ENCODE measurements at places on chromosomes 12 and 14.

GRCh38 chr12:44436756-44437155 is 439.4 kb downstream of the NELL2 start:
- DNase-seq = no peak

DNA sequence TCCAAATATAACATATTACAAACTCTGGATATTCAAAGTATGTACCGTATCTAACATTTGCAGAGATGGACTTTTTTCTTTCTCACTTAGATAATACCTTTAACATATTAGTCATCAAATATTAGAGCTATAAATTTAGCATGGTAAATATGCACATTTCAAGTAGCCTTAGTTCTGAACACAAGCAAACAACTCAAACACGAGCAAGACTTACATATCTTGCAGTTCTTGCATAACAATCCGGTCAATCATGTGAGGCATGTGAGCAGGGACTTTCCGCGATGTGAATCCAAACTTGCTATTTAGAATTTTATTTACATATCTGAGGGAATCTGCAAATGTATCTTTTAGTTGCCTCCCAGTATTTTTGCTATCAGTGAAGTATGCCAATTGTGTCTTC is 22.1 kb upstream of the SYCP3 start:
- DNase-seq = no peak

DNA sequence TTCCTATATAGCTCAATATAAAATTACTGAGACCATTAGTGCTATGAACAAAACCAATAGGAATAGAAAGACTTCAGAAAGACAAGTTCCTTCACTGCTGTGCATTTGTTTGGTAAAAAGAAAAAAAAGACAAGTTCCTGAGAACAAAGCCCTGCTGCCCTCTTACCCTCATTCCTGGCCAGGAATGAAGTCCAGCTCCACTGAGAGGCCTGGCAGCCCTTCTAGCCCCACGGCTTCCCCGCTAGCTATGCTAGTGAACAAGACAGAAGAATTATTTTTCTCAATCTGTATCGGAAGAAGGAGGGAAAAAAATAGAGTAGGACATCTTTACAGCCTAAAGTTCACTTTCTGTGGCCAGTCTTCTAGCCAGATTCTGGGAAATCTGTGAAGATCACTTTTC is 1.6 kb downstream of the MFAP5 start:
- no peak for DNase-seq

DNA sequence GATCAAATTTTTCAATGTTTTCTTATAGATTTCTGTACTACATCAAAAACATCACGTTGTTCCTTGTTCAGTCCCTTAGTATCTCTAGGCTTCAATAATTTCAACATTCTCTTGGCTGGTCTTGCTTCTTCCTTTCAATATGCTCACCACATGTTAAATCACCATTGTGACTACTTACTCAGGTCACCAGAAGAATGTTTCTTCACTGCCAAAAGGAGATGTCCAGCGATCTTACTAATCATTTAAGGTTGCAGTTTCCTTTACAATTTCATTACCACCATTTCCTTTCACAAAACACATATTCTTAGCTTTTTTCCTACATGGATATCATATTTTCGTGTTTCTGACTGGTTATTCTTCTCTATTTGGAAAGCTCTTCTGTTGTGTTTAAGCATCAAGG is 363.8 kb downstream of the NAV3 start:
- DNase-seq = no peak

DNA sequence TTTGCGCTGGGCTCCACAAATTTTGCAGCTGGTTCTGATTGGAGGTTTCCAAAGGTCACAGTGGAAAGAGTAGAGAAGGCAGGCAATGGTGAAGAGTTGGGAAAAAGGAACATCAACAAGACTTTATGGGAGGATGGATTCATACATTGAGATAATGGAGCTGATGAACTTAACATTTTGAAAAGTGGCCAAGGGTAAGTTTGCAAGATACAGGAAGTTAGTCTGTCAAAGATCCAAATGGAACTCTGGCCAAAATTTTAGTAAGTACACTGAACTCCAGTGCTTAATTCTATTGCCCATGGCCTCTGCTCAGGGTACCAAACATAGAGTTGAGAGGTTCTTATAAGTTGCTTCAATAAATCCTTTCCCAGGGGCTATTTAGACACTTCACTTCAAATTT is 15.6 kb downstream of the CCER1 start:
- no peak for DNase-seq

GRCh38 chr14:58752289-58752688 is 114.5 kb downstream of the DACT1 start:
- no peak for DNase-seq

Measured in activated T-cell treated with anti-CD3 and anti-CD28 coated beads for 1 hour (primary cell).